Left lung (tissue), 14 donors: ENCODE measurements at places on chromosomes 16 and 17. TPM values are rescaled to one million over a fixed set of nuclear protein-coding genes. Genes with fewer than 3 reads are reported as not detected.

Gene CDK5RAP3
- 179 TPM for polyA plus RNA-seq

Gene KRT12
- 0.10 TPM for polyA plus RNA-seq

GRCh38 chr17:6862825-6863224 lies 31.3 kb upstream of the TEKT1 start:
- no peak for DNase-seq

Gene TBC1D3H
- not detected for polyA plus RNA-seq

DNA sequence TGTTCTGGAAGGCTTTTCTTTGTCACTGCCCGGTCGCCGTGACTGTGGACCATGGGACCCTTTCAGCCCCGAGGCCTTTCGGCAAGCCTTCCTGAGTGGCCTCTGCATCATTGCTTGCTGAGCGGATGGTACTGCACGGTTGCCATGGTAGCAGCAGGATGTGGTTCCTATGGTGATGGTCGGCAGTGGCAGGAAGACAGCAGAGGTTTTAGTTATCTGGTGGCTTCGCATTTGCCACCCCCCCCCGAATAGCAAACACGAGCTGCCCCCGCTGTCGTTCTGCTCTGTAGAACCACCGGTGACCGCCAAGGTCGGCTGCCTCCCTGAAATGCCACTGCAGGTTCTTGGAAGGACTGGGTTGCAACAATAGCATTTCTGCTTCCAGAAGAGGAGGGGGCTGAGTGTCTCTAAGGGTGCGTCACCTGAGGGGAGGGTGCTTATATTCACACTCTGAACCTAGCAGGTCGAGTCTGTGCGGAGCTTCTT lies 76.6 kb downstream of the CMIP start:
- DNase-seq: no peak

DNA sequence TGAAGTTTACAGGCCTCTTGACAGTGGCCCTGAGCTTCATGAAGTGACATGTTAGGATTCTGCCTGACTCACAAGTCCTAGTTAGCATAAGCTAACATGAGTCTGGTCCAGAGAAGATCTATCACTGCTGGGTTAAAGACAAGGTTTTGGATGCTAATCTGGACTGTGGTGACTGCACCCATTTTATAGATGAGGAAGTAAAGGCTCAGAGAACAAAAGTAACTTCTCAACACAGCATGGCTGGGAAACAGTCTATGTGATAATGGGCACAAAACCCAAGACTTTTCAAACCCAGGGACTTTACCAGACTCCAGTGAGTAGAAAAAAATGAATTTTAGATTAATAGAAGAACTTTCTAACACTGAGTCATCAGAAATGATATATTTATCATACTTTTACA lies 236.8 kb upstream of the IRX5 start:
- no peak for DNase-seq

DNA sequence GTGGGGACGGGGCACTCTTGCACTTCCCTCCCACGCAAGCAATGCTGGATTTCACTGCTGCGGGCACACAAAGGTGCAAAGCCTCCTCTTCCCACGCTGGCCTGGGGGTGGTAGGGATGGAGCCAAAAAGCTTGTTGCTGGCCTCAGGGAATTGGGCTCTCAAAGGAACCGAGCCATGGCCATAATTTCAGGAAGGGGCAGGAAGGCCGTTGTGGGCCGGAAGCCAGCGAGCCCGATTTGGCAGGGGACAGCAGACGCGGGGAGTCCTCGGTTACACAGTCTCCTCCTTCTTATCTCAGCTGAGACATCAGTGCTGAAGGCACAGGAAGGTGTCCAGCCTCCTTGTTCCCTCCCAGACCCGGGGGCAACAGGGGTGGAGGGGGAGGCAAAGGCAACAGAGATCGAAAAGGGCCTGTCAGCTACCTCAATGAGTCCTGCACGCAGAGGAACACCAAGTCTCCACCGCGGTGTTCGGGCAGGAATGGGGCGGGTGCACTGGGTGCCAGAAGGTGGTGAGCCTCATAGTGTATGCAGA lies 59.5 kb downstream of the SLFN11 start:
- peak; percentile 11 for DNase-seq
